ENCODE measurements at places on chromosomes 7 and 10.

GRCh38 chr10:34491678-34492077 lies 323.4 kb downstream of the PARD3 start:
- DNase-seq: no peak

- no peak for DNase-seq
Observed at GRCh38 chr10:34959321-34959720, 130.8 kb downstream of the CUL2 start.

GRCh38 chr7:157271315-157271990 lies 65.4 kb upstream of the DNAJB6 start:
- DNase-seq: no peak

- DNase-seq: no peak
Observed at GRCh38 chr7:10268034-10268433, 705.6 kb upstream of the PHF14 start.

DNA sequence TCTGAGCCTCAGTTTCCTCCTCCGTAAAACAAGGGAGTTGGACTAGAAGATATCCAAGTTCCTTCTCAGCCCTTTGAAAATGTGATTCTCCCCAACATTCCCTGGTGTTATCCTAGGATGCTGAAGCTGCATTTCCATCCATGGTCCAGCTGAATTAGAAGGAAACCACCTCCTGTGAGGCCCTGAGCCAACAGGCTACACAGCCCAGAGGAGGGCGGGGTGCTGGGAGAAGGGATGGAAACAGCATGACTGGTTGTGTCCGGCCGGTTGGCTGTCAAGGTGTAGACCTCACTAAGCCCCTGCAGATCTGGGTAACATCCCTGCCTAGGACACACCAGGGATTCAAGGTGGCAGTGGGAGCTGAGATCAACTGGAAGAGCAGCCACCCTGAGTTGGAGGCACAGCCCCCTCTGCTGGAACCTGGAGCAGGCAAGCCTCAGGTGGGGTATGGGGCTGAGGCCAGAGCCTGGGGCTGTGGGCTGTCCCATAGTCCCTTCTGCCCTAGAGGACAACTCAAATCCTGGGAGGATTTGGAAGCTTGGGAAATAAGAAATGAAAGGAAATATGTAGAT lies 72.0 kb downstream of the PAX2 start:
- no peak for DNase-seq

- DNase-seq: no peak
Observed at GRCh38 chr7:150753826-150754603, 16.8 kb downstream of the GIMAP5 start.

- DNase-seq: no peak
Observed at GRCh38 chr10:63645195-63645594, 124.0 kb downstream of the REEP3 start.
